ENCODE measurements at places on chromosomes 5 and 9. TPM values are rescaled to one million over a fixed set of nuclear protein-coding genes. Genes with fewer than 3 reads are reported as not detected.
A peak's percentile ranks its signal among the peaks of the same experiment; 100 is the strongest.

DNA sequence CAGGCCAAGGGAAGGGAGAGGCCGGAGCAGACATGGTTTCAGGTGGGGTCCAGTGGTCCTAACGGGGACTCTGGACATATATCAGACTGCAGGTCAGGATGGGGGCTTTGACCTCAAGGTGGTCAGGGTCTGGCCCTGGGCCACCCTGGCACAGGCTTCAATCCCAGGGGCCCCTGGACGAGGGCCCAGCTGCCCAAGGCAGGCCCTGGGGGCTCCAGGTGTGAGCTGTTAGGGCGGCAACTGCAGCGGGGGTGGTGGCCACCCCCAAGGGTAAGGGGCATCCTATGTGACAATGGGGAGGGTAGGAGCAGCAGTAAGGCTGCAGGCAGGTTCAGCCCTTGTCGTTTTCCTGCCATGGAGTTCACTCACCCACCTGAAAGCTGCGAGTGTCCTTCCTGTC, 45.4 kb upstream of the CLPTM1L start:
- H3K36me3 ChIP-seq = no peaks in the 10 kb centered on the region
- no peak overlapping the region for H3K27ac ChIP-seq
- no peaks in the 10 kb centered on the region for H3K27me3 ChIP-seq
- no peak overlapping the region for H3K4me3 ChIP-seq
- peaks cover 5% of the 10 kb centered on the region for H3K4me1 ChIP-seq
- DNase-seq = no peak

- no peaks in the 10 kb centered on the region for H3K27me3 ChIP-seq
- no peaks in the 10 kb centered on the region for H3K36me3 ChIP-seq
- H3K27ac ChIP-seq = peak overlapping the region; percentile 10
- no peak overlapping the region for H3K4me3 ChIP-seq
Observed at GRCh38 chr9:87119328-87119881, 172.1 kb upstream of the GAS1 start.

DNA sequence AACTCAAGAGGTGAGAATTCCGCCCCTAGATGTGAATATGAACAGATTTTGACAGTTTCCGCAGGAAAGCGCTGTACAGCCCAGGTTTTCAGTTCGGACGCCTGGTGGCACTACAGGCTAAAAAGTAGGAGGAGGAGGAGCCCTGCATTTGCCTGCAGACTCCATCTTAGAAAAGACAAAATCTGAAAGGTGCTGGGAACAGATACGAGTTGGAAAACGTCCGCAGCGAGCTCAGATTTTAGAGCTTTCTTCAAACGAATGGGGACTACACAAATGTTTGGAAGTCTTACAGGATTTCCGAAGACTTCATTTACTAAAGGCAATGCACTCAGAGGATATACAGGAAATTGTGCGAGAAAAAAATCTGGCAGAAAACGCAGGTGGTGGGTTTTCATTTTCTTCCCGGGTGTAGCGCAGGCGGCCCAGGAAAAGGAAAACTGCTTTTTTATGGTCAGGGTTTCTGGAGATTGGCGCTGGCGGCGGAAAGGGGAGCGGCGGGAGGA, 9.9 kb upstream of the PCDHB2 start:
- H3K4me3 ChIP-seq = peak overlapping the region; percentile 66
- H3K36me3 ChIP-seq = no peaks in the 10 kb centered on the region
- DNase-seq = no peak
- no peaks in the 10 kb centered on the region for H3K27me3 ChIP-seq
- H3K27ac ChIP-seq = peak overlapping the region; percentile 46
- no peaks in the 10 kb centered on the region for H3K4me1 ChIP-seq

DNA sequence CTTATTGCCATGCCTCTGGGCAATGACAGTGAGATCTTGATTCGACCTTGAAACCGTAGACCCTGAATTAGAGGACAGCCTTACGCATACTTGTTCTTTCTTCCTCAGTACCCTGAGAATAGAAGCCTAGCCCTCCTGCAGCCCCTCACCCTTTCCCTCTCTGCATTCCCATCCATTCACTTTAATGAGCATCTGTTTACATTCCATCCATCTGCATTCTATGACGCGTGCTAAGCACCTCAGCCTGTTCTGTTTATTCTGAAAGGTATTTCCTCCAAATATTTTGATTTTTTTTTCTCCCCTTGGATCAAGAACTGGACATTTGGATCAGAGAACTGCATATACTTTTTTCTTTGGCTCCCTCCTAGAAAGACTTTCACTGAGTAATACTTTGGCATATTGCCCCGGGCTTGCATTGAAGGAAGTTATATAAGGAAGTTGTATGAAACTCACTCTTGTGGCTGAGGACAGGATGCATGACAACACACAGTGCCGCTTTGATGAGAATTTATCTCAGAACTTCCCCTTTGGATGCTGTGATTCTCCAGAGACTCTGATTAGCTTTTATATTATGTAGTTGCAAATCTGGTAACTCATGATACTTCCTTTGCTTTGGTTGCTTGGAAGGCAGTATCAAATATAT, 15.7 kb downstream of the TMEM8B start:
- H3K4me3 ChIP-seq = peak overlapping the region; percentile 3
- H3K4me1 ChIP-seq = peaks cover 43% of the 10 kb centered on the region
- peak; percentile 25 for DNase-seq
- no peaks in the 10 kb centered on the region for H3K36me3 ChIP-seq
- H3K27ac ChIP-seq = peak overlapping the region; percentile 39

GRCh38 chr9:121566481-121567465, 67.1 kb upstream of the GGTA1 start:
- H3K27me3 ChIP-seq = no peaks in the 10 kb centered on the region
- H3K36me3 ChIP-seq = no peaks in the 10 kb centered on the region
- peak overlapping the region; percentile 77 for H3K27ac ChIP-seq
- H3K4me3 ChIP-seq = peak overlapping the region; percentile 71
- DNase-seq = peak; percentile 55

DNA sequence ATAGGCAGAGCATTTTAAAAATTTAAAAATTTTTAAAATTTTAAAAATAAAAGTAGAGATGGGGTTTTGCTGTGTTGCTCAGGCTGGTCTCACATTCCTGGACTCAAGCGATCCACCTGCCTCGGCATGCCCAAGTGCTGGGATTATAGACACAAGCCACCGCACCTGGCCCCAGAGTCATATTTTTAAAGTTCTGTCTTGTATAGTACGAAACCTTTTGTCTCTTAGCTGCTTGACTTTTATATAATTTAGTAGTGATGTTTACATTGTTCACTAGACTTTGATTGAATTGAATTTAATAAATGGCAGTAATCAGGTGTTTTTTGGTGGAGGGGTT, 31.0 kb downstream of the LRRTM2 start:
- H3K27me3 ChIP-seq = no peaks in the 10 kb centered on the region
- H3K27ac ChIP-seq = peak overlapping the region; percentile 76
- H3K4me1 ChIP-seq = peaks cover 90% of the 10 kb centered on the region
- H3K36me3 ChIP-seq = no peaks in the 10 kb centered on the region

GRCh38 chr9:22425551-22425950, 21.1 kb upstream of the DMRTA1 start:
- no peak overlapping the region for H3K27ac ChIP-seq
- no peaks in the 10 kb centered on the region for H3K4me1 ChIP-seq
- H3K4me3 ChIP-seq = no peak overlapping the region
- no peaks in the 10 kb centered on the region for H3K27me3 ChIP-seq

GRCh38 chr9:89712283-89712682, 107.5 kb downstream of the GADD45G start:
- H3K4me1 ChIP-seq = no peaks in the 10 kb centered on the region
- no peaks in the 10 kb centered on the region for H3K27me3 ChIP-seq
- H3K36me3 ChIP-seq = no peaks in the 10 kb centered on the region

GRCh38 chr5:79011219-79011836, 26.2 kb upstream of the ARSB start:
- H3K27me3 ChIP-seq = no peaks in the 10 kb centered on the region
- H3K27ac ChIP-seq = no peak overlapping the region
- H3K36me3 ChIP-seq = no peaks in the 10 kb centered on the region
- no peaks in the 10 kb centered on the region for H3K4me1 ChIP-seq

Gene CCDC152
- 4.7 TPM for total RNA-seq

Gene PCDHGB7
- total RNA-seq = 18.0 TPM

Gene SPATA6L
- total RNA-seq = 2.4 TPM

Gene SLCO6A1
- total RNA-seq = not detected

Data from thoracic aorta (tissue), 2 donors.